ENCODE measurements at places on chromosomes 11 and 22. TPM values are rescaled to one million over a fixed set of nuclear protein-coding genes. Genes with fewer than 3 reads are reported as not detected.
A peak's percentile ranks its signal among the peaks of the same experiment; 100 is the strongest.

DNA sequence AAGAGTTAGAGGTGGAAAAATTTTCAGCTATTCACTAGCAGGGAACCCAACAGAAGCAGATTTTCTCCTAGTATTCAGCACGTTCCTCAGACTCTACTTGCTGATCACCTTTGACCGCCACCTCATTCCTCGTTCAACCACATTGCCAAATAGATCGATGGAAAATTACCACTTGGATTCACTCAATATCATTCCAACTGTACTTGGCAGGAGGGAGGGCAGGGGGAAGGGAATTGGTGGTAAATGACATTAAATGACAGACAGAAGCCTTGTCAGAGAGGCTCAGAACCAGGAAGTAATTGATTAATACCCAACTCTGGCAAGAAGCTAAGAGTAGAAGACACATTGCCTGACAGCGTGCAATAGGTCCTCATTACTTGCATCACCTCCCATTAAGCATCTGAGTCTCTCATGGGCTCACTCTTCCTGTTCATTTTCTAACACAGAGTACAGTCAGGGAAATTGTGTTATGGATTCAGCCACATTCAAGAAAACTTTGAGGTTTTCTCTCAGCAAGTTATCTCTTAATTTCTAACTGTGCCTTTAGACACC lies 240.5 kb upstream of the FAT3 start:
- H3K27me3 ChIP-seq = no peaks in the 10 kb centered on the region
- no peak overlapping the region for H3K4me3 ChIP-seq

DNA sequence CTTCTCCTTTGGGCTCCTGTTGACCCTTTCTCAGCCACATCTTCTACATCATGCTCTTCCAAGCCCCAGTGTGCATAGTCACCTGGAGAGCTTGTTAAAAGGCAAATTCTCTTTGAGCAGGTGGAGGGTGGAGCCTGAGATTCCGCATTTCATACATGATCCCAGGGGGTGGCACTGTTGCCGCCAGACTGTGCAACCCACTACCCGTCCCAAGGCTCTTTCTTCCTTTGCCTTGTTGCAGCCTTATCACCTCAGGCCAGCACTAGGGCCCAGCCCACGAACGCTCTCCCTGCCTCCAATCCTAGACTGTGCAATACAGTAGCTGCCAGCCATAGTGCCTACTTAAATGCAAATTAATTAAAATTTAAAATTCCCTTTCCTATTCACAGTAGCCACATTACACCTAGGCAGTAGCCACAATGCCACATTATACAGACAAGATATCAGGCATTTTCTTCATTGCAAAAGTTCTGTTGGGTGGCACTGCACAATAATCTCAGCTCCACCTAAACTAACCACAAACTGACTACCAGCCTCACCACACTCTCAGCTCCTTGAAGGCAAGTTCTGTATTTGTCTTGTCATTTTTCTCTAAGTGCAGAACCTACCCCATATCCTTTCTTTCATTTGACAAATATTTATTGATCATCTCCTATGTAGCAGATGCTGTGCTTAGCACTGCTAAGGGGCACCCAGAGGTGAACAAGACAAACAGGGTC lies 4.6 kb upstream of the KCNJ5 start:
- H3K4me1 ChIP-seq = peaks cover 11% of the 10 kb centered on the region
- H3K36me3 ChIP-seq = no peaks in the 10 kb centered on the region
- no peak overlapping the region for H3K4me3 ChIP-seq
- no peak for DNase-seq

DNA sequence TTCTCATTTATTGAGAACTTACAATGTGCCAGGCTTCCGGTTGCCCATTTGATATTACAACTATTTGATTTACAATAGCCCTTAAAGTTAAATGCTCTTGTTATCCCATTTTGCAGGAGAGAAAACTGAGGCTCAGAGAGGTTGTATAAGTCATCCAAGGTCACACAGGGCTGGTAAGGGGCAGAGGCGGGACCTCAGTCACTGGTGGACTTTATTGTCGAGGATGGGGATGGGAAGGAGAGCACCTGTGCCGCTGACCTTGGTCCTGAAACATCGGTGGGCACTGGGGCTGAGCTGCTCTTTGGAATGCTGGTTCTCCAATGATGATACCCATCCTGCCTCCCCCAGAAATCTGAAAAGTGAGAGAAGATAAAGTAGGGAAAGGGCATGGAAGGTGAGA lies 265.4 kb downstream of the MIAT start:
- no peak overlapping the region for H3K4me3 ChIP-seq
- no peaks in the 10 kb centered on the region for H3K36me3 ChIP-seq
- H3K27me3 ChIP-seq = no peaks in the 10 kb centered on the region
- DNase-seq = no peak
- no peaks in the 10 kb centered on the region for H3K4me1 ChIP-seq

DNA sequence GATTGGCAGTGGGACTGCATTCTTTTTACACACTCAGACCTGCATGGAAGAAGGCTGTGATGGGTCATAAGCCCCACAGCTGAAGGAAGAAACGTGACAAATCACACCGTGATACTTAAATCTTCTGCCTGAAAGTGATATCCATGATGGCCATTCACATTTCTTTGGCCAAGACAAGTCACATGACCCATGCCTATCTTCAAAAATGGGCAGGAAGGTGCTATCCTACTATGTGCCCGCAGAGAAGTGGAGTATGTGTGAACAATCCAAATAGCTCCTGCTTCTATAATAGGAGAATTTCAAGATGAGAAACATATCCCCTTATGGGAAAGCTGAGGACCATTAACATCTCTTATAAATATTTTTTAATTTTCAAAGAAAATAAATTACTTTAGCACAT lies 56.6 kb upstream of the TEAD1 start:
- H3K4me3 ChIP-seq = no peak overlapping the region
- H3K36me3 ChIP-seq = no peaks in the 10 kb centered on the region
- H3K27ac ChIP-seq = no peak overlapping the region
- DNase-seq = no peak
- no peaks in the 10 kb centered on the region for H3K27me3 ChIP-seq
- no peaks in the 10 kb centered on the region for H3K4me1 ChIP-seq

GRCh38 chr11:129896062-129896461 lies 684 bp upstream of the NFRKB start:
- no peak for DNase-seq
- no peaks in the 10 kb centered on the region for H3K27me3 ChIP-seq
- peak overlapping the region; percentile 81 for H3K27ac ChIP-seq
- peaks cover 29% of the 10 kb centered on the region for H3K4me1 ChIP-seq

- DNase-seq = no peak
- peaks cover 3% of the 10 kb centered on the region for H3K4me1 ChIP-seq
- H3K36me3 ChIP-seq = no peaks in the 10 kb centered on the region
- no peak overlapping the region for H3K4me3 ChIP-seq
- no peaks in the 10 kb centered on the region for H3K27me3 ChIP-seq
Observed at GRCh38 chr11:7892059-7892699, 38.9 kb downstream of the OR10A6 start.

The SEC14L2 gene
- total RNA-seq = 6.0 TPM

The BCO2 gene
- 3.4 TPM for total RNA-seq

- DNase-seq = peak; percentile 59
- no peaks in the 10 kb centered on the region for H3K27me3 ChIP-seq
- no peak within 1 kb of the TSS for H3K27ac ChIP-seq
- no peak within 1 kb of the TSS for H3K4me3 ChIP-seq
- peaks cover 8% of the 10 kb centered on the region for H3K4me1 ChIP-seq
Observed at GRCh38 chr22:20268279-20269012, at the start of gene RTN4R. Gene RTN4R, minus strand, starts transcription at chr22:20268318. Its CDS starts 226 bp downstream, at chr22:20268092.

DNA sequence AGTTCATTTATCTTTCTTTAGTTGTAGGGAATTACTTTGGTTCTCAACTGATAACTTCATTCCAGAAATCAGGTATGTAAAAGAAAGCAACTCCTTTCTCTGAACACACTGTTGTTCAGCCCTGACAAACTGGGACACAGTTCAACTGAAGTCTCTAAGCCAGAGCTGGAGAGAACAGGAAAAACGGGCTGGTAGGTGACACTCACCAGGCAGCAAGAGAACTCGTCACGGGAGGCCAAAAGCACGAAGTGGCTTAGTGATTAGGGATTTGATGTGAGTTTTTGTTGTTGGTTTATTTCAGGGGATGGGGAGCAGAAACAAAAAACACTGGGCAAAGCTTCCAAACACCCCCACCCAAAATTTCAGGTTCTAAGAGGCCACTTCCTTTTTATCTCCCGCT lies 54.1 kb downstream of the MYH9 start:
- peaks cover 42% of the 10 kb centered on the region for H3K36me3 ChIP-seq
- H3K27me3 ChIP-seq = no peaks in the 10 kb centered on the region
- H3K4me1 ChIP-seq = peaks cover 100% of the 10 kb centered on the region

- peaks cover 3% of the 10 kb centered on the region for H3K4me1 ChIP-seq
- H3K36me3 ChIP-seq = peaks cover 27% of the 10 kb centered on the region
- H3K4me3 ChIP-seq = no peak overlapping the region
- no peaks in the 10 kb centered on the region for H3K27me3 ChIP-seq
Observed at GRCh38 chr11:93668171-93668570, 6.7 kb downstream of the CEP295 start.

The GPR83 gene
- not detected for total RNA-seq

The ANO5 gene
- 0.09 TPM for total RNA-seq

GRCh38 chr11:26620282-26621045 lies 48.4 kb upstream of the MUC15 start:
- no peak overlapping the region for H3K4me3 ChIP-seq
- DNase-seq = no peak
- H3K27ac ChIP-seq = no peak overlapping the region
- H3K4me1 ChIP-seq = no peaks in the 10 kb centered on the region
- H3K27me3 ChIP-seq = no peaks in the 10 kb centered on the region

- H3K4me1 ChIP-seq = peaks cover 37% of the 10 kb centered on the region
- H3K27ac ChIP-seq = no peak within 1 kb of the TSS
- DNase-seq = peak; percentile 21
- peak within 1 kb of the TSS; percentile 53 for H3K4me3 ChIP-seq
- H3K27me3 ChIP-seq = peaks cover 25% of the 10 kb centered on the region
- H3K36me3 ChIP-seq = no peaks in the 10 kb centered on the region
Observed at GRCh38 chr11:117876341-117877119, at the start of gene FXYD6. Gene FXYD6, minus strand, starts transcription at chr11:117876658. Its CDS starts 33,882 bp downstream, at chr11:117842776.

The CD44 gene
- 809 TPM for total RNA-seq

The CYTH4 gene
- total RNA-seq = 177 TPM

DNA sequence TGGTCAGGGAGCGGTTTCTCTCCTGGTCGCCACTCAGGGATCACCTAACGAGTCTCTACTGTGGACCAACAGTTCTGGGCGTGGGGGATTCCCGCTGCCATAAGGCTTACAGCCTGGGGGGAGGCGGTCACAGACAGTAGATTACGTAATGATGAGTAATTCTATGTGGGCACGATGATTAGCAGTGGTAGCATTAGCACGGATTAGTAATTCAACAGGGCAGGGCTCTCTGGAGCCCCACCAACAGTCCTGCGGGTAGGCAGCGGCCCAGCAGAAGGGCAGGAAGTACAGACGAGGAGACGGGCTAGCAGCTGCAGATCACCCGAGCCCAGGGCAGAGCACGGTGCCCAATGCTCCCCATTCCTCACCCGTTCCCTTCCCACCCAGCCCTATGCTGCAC lies 3.6 kb downstream of the SHISAL1 start:
- H3K4me1 ChIP-seq = peaks cover under 1% of the 10 kb centered on the region
- no peaks in the 10 kb centered on the region for H3K36me3 ChIP-seq
- no peak overlapping the region for H3K4me3 ChIP-seq
- no peaks in the 10 kb centered on the region for H3K27me3 ChIP-seq

- H3K36me3 ChIP-seq = no peaks in the 10 kb centered on the region
- no peak overlapping the region for H3K4me3 ChIP-seq
- peaks cover 36% of the 10 kb centered on the region for H3K4me1 ChIP-seq
- H3K27ac ChIP-seq = no peak overlapping the region
- H3K27me3 ChIP-seq = no peaks in the 10 kb centered on the region
Observed at GRCh38 chr11:123434911-123435310, 4.8 kb downstream of the GRAMD1B start.

The INS gene
- total RNA-seq = not detected

GRCh38 chr11:118663902-118664301 lies 15.5 kb downstream of the TREH start:
- H3K27ac ChIP-seq = no peak overlapping the region
- no peak for DNase-seq
- H3K4me3 ChIP-seq = no peak overlapping the region
- peaks cover 15% of the 10 kb centered on the region for H3K4me1 ChIP-seq
- no peaks in the 10 kb centered on the region for H3K36me3 ChIP-seq
- no peaks in the 10 kb centered on the region for H3K27me3 ChIP-seq

DNA sequence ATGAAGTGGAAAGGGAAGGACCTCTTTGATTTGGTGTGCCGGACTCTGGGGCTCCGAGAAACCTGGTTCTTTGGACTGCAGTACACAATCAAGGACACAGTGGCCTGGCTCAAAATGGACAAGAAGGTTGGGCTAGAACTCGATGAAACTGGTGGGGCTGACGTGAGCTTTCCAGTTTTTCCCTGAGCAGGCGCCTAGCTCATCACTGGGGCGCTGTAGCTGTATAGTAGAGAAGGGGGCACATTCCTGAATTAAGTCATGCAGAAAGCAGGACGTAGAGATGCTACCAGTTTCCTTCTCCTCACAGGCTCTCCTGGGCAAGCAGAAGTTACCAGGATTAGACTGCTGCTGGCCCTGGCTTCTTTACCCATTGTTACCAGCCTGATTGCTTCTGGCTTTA lies 33.3 kb downstream of the NF2 start:
- H3K4me3 ChIP-seq = no peak overlapping the region
- H3K4me1 ChIP-seq = peaks cover 5% of the 10 kb centered on the region
- no peaks in the 10 kb centered on the region for H3K27me3 ChIP-seq
- H3K36me3 ChIP-seq = peaks cover 11% of the 10 kb centered on the region

The RAC2 gene
- 318 TPM for total RNA-seq

DNA sequence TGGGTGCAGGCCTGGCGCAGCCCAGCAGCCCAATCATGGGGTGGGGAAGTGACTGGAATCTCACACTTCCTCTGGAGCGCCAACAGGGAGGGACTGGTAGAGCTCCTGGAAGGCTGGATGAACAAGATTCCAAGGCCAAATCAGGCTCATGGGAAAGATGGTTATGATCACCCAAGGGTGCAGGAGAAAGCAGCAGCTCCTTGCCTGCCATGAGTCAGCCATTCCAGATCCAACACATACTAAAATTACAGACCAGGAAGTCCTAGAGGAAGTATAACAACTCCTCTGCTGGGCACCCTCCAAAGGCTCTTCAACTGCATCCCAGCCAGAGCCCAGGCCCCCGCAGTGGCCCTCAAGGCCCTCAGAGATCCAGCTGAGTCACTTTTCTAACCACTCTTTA lies 427.3 kb downstream of the TENM4 start:
- no peak for DNase-seq
- H3K27me3 ChIP-seq = no peaks in the 10 kb centered on the region
- H3K4me1 ChIP-seq = no peaks in the 10 kb centered on the region
- no peaks in the 10 kb centered on the region for H3K36me3 ChIP-seq
- H3K27ac ChIP-seq = no peak overlapping the region
- no peak overlapping the region for H3K4me3 ChIP-seq

The CECR2 gene
- not detected for total RNA-seq

DNA sequence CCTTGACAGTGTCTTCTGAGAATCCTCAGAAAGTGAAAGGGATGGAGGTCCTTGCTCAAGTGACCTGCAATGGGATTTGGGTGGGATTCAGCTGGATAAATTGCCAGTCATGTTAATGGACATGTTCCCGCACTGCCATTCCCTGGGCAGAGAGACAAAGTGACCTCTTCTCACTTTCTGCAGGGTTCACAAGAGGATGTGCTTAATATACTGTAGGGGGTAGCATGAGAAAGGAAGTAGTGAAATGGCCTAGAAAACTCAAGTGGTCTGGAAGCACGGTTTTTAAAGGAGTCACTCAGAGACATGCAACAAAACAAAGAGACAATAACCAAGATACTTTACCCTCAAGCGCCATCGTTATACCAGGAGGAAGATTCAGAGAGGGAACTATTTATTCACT lies 70.2 kb downstream of the NELL1 start:
- H3K27ac ChIP-seq = no peak overlapping the region
- no peaks in the 10 kb centered on the region for H3K36me3 ChIP-seq
- no peak for DNase-seq
- no peak overlapping the region for H3K4me3 ChIP-seq
- H3K4me1 ChIP-seq = no peaks in the 10 kb centered on the region
